Myometrial cell (primary cell): ENCODE measurements at places on chromosomes 11 and 22. TPM values are rescaled to one million over a fixed set of nuclear protein-coding genes. Genes with fewer than 3 reads are reported as not detected.

The CTSF gene
- total RNA-seq, result 9.5 and 14.5 TPM in 2 replicates

The RIMBP3B gene
- total RNA-seq, result not detected in 2 replicates

The TRIM48 gene
- total RNA-seq, result not detected in 2 replicates

The SGSM1 gene
- under 0.01 TPM in 1 of 2 replicates, not detected in the other for total RNA-seq

The MYOD1 gene
- not detected in 2 replicates for total RNA-seq
